ENCODE measurements at places on chromosomes 16 and 17.

DNA sequence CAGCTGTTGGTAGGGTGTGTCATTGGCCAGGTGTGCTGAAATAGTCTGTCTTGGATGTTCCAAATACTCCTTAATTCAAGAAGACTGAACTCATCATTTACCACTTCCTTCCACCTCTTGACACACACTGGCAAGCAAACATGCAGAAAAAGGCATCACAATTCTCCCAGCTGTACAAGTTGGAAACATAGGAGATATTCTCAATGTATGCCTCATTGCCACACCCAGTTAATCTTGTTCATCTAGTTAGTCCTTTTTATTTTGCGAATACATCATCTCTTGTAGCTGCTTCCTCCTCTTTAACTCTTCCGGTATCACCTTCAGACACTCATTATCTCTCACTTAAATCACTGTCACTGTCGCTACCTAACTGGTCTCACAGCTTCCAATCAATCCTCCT is 75.1 kb upstream of the GOT2 start:
- no peak for DNase-seq

DNA sequence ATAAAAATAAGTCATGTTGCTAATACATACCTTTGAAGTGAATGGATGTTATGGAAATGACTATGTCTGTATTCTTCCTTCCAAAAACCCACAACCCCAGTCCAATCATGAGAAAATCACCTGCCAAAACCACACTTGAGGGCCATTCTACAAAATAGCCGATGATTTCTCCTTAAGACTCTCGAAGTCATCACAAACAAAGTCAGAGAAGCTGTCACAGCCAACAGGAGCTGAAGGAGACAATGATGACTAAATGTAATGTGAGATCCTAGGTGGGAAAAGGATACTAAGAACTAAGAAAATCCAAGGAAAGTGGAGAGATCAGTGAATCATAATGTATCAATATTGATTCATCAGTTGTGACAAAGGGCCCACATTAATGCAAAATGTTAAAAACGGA is 432.9 kb upstream of the DYNLRB2 start:
- no peak for DNase-seq

- no peak for DNase-seq
Measured at GRCh38 chr17:4764595-4764994, 7.1 kb upstream of the TM4SF5 start.

DNA sequence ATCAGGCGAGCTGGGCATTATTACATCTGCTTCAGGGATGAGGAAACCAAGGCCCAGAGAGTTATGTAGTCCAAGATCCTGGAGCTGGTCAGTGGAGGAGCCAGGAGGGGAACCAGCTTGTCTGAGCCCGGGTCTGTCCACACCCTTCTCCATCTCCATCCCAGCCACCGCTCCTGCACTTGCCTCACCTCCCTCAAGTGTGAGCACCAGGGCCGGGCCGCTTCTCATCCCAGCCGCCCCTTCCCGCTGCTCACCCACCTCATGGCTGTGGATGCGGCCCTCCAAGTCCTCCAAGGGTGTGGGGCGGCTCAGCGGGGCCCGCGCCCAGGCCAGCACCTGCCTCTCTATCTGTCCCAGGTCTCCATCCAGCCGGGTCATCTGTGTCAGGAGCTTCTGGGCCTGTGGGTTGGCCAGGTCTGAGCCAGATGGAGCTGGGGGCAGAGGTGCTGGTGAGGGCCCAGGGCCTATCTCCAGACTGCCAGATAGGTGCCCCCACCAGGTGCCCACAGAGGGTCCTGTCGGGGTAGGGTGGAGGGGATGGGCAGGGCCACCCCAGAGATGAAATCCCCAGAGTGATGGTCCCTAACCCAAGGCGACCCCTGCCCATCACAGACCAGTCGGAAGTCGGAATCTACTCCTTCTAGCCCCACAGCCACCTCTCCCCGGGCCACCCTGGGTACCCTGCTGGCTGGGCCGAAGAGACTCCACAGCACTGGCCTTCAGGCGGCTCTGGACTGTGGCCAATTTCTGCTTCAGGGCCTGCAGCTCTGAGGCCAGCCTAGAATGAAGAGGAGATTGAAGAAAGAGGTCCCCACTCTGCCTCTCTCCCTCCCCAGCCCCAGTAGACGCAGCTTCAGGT is 9.4 kb downstream of the EVPL start:
- no peak for DNase-seq

DNA sequence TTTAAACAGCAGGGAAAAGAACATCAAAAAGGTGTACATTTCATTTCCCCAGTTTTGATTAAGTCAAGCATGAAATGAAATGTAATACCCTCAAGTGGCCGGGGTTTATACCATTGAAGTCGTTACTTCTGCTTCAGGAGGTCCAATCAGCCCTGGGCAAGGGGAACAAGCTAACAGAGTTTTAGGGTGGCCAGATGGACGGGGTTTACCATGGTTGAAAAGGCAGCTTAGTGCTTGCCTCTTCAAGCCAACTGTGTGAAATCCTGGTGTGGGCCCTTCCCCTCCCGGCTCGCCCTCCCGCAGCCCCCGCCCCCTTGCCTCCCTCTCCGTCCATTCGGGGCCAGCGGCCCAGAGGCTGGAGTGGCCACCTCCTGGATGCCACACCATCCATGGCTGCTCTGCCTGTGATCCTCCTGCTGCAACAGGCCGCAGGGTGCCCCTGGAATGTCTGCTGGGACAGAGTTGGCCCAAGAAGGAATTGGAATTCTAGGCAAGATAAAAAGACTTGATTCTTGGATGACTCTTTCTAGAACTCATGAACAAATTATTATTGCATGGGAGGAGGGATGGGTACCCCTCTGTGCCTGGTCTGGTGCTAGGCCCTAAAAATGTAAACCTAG is 296.2 kb upstream of the IRX3 start:
- peak; percentile 84 for DNase-seq

GRCh38 chr17:74711058-74711824 is 1.5 kb downstream of the CD300LF start:
- DNase-seq = no peak

GRCh38 chr17:44501866-44502375 is 1.3 kb downstream of the GPATCH8 start:
- no peak for DNase-seq

DNA sequence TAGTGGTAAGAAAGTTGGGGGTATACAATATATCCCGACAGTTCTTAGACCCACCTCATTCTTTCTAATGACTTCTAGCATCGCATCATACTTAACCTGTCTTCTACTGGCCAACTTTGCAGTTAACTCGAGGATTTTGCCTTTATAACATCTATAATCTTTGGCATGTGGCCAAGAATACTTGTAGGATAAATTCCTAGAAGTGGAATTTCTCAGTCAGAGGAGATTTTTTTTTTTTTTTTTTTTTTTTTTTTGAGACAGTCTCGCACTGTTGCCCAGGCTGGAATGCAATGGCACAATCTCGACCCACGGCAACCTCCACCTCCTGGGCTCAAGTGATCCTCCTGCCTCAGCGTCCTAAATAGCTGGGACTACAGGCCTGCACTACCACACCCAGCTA is 253.5 kb downstream of the MRTFB start:
- no peak for DNase-seq

GRCh38 chr17:73510981-73511718 is 133.1 kb downstream of the SDK2 start:
- no peak for DNase-seq

- peak; percentile 81 for DNase-seq
Measured at GRCh38 chr17:42682722-42683403, 532 bp downstream of the CNTNAP1 start.

GRCh38 chr17:40068584-40068916 is 5.8 kb downstream of the THRA start:
- DNase-seq = no peak

GRCh38 chr16:77553130-77553529 is 118.3 kb upstream of the ADAMTS18 start:
- DNase-seq = no peak

GRCh38 chr17:60526726-60527125 is 684 bp upstream of the APPBP2 start:
- no peak for DNase-seq

- DNase-seq = no peak
Measured at GRCh38 chr16:5072334-5073278, 963 bp downstream of the ALG1 start.

GRCh38 chr16:56286809-56287208 is 95.5 kb downstream of the GNAO1 start:
- DNase-seq = no peak

- no peak for DNase-seq
Measured at GRCh38 chr17:68710035-68710780, 109.0 kb upstream of the FAM20A start.

Measured in WERI-Rb-1 (cell line).